Stimulated activated CD8-positive, alpha-beta memory T cell treated with anti-CD3 and anti-CD28 coated beads, Interleukin-7, amount 100 ng/mL, for 48 hours (primary cell): ENCODE measurements at places on chromosomes 4 and X.

- no peak for DNase-seq
These were observed 462.2 kb downstream of the INPP4B start for GRCh38 chr4:142383800-142384470.

DNA sequence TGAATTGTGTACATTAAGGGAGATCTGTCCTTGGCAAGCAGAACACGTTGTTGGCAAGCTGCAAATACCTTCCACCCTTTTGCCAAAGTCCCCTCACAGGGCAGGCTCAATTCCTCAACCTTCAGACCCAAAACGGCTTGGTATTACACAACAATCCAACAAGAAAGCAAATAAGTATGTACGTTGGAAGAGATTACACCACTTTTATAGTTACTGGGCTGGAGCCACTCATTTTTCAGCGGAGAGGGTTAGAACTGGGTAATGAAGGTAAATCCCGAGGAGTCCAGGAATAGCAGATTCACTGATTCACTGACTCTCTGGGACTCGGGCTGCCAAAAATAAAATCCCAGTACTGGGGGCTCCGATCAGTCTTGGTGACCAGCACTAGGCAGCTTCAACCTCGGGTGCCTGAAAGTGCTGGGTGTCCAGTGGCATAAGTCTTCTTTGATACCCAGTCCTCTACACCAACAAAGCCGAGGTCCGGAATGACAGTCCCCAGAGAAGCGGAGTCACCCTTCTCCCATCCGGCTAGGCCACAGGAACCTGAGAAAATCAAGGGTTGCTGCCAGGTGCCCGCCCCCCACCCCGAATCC is 587 bp downstream of the TIMM8A start:
- no peak for DNase-seq

DNA sequence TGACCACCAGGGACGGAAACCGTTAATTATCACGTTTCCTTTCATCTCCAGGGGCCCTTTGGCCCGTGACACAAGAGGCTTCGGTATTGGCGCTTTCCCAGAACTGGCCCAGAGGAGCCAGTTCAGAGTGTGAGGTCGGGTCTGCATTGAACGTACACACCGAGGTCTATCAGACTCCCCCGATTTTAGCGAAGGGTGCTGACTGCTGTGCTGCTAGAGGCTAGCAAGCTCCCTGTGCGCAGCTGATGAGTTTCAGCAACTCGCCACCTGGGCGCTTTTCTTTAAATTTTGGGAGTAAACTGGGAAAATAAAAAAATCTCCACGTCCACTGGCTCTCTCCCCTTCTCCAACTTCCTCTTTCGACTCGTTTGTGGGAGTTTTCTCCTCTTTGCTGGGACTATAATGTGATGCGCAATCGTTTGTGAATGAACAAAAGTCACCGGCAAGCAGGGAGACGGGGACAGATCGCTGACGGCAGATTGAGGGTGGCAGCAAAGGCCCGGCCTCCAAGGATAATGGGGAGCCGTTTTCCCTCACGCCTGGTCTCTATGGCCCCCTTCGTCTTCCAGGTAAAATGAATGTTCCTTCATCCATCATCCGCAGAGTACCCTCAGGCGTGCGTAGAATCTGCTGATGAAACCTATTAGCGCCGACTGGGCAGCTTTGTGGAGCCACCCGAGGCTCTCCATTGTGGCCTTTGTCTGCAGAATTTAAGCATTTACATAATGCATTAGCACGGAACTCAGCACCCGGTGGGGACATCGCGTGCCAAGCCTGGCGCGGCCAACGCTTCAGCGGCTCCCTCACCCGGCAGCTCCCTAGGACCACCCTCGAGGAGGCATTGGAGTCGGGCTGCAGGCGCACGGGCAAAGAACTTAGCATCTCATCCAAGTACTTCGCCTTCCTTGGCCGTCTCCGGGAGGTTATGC is 1.6 kb upstream of the LRAT start:
- DNase-seq: no peak

DNA sequence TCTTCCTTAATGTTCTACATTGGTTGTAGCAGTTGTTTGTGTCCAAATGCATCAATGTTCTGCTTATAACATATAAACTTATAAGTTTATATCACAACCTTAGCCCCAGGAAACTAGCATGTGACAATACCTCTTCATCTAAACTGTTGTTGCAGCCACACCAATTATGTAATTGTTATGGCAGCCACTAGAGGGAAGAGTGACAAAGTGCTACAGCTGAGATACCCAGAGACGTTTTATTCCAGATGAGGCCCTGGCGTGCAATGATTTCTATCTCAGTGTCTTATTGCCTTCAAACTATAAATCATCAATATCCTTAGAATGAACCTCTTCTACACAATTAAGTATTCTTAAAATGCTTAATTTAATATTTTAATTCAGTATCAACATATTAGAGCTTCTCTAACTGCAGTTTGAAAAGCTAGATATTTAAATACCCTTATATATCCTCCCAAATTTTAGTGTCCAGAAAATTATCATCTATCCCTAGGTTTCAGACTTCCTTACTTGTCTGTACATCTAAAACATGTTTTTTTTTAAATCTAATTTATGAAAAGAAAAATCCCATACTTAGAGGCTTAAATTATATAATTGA is 171.6 kb downstream of the PCDH10 start:
- DNase-seq: no peak

- no peak for DNase-seq
These were observed 35.4 kb upstream of the CRMP1 start for GRCh38 chr4:5928274-5928673.

DNA sequence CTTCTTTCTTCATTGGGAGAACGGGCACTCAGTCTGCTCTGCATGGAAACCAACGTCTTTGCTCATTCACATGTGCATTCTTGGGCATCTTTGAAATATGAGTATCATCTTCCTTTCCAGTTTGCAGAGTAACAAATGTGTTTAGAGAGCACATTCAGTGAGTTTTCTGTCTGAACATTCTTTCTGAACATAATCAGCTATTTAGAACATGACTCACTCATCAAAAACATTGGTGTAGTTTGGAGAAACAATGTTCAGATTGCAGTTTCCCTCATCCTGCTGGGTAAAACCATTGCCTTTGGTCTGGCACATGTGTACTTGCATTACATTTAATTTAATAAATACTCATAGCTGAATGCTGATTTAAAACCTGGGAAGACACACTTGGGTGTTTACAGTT is 81.5 kb upstream of the F9 start:
- DNase-seq: no peak

- no peak for DNase-seq
These were observed 114.7 kb downstream of the DCLK2 start for GRCh38 chr4:150192986-150193385.

- no peak for DNase-seq
These were observed 18.4 kb downstream of the ZFX start for GRCh38 chrX:24167719-24168472.

DNA sequence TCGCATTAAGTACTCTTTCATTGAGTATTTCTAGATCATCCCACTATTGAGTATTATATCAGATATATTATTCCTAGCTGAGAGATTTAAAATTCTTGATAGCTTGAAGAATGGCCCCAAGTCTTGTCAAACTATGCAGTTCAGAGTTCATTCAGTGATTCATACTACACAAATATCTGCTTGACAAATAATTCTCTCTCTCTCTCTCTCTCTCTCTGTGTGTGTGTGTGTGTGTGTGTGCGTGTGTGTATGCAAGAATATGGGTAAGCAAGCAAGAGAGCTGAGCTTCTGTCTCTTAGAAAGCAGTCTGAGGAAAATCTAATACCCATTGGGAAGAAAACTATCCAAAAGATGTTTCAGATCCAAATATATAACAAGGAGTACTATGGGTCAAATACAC is 142.0 kb downstream of the SLC10A7 start:
- DNase-seq: no peak

- DNase-seq: no peak
These were observed 656.9 kb upstream of the CPEB2 start for GRCh38 chr4:14345356-14345775.

DNA sequence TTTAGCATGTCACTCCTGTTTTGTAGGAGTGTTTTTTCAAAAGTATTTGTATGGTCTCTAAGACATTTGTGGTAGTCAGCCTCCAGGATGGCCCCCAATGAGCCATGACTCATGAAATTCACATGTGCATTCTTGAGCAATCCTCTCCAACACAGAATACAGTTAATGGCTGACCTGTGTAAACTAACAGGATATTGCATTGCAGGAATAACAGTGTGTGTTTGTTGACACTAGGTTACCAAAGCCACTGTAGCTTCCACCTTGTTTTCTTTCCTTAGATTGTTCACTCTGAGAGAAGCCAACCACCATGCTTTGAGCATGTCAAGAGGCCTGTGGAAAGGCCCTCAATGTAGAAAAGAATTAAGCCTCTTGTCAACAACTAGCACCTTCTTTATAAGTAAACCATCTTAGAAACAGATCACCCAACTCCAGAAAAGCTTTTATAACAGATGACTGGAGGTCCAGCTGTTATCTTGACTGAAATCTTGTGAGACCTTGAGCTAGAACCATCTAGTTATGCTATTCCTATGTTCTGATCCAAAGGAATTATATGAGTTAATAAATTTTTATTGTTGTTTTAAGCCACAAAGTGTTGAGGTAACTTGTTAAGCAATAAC is 28.5 kb downstream of the TBCK start:
- DNase-seq: no peak

GRCh38 chrX:6574762-6575161 is 39.8 kb upstream of the VCX3A start:
- no peak for DNase-seq

- DNase-seq: no peak
These were observed 281.4 kb downstream of the PABPC4L start for GRCh38 chr4:133920236-133920635.

GRCh38 chrX:70134116-70134477 is 850 bp downstream of the IGBP1 start:
- no peak for DNase-seq

DNA sequence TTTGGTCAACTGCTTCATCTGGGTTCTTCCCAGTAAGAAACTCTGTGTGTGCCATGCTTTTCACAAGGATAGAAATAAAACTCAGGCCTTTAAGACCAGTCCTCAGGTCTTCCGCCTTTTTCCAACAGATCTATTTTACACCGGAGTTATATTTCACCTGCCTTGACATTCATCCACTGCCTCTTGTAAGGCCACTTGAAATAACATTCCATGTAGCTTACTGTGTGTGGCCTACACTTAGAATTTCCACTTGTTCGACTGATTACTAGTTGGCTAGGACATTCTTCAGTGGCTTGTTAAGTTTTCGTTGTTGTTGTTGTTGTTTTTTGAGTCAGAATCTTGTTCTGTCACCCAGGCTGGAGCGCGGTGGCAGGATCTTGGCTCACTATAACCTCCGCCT is 92.8 kb upstream of the UNC5C start:
- no peak for DNase-seq

- no peak for DNase-seq
These were observed 1512.2 kb downstream of the C4orf33 start for GRCh38 chr4:130608121-130608520.

DNA sequence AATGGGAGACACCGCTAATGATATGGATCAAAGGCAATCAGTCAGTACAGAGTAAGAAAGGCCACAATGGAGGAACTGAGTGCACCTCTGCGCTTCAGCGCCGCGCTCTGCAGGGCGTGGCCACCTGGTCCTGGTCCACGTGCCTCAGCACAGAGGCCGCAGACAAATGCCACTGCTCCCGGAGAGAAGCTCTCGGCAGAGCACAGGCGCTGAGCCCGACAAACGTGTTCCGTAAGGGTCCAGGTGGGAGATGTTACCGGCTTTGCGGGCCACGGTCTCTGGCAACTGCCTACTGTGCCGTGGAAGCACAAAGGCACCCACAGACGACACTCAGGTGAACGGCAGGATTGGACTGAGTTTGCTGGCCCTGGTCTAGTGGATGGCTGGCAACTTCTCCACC is 68.9 kb downstream of the ACOX3 start:
- no peak for DNase-seq

DNA sequence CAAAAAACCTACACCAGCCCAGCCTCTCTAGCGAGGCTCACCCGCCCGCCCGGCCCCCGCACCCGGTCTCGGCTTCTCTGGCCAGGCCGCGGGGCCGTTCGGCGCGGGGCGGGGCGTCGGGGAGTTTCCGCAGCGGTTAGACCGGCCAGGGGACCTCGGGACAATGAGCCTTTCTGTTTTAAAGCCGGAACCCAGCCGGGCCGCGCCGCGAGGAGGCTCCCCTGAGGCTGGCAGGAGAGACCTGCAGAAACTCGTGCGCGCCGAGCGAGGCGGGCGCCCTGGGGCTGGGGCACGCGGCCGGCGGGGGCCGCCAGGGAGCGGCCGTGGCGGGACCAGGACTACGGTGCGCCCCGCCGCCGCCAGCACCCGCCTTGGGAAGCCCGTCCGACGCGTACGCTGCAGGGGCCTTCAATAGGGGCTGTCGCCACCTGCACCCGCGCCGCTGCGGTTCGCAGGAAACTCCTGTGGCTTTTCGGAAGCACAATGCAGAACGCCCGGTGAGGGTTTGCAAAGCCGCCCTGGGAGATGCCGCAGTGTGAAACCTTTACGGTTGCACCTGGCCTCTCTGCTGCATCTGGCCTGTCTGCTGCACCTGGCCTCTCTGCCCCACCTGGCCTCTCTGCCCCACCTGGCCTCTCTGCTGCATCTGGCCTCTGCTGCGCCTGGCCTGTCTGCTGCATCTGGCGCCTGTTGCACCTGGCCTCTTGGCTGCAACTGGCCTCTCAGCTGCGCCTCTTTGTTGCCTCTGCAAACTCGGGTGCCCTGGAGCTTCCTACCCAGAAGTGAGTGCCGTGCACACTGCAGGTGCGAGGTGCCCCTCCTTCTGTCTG is 63.9 kb downstream of the TRAPPC11 start:
- peak; percentile 7 for DNase-seq

- no peak for DNase-seq
These were observed 14.6 kb downstream of the GRXCR1 start for GRCh38 chr4:42906891-42907759.

DNA sequence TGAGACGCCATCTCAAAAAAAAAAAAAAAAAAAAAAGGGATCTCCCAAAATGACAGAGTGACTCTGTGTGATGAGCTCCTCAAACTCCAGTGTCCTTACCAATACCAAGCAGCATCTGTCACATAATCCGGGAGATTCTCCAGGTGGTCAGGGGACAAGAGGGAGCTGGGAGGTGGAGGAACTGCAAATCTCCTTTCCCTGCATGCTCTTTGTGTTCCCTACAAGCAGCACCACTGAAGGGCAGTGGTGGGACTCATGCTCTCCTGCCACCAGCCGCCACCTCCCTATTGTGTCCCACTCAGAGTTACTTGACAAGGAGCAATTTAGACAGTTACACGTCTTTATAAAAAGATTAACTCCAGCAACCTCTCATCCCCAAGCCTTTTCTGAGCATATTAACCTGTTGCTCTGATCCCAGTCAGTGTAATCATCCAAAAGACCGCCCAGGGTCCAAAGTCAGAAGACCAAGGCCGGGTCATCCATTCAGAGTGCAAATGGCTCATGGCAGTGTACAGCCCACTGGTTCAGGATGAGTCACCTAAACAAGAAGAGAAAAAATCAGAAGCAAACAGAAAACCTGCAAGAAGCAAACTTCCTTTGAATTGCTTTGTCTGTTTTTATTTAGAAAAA is 23.6 kb downstream of the MGST2 start:
- DNase-seq: no peak

GRCh38 chrX:123083924-123084323 is 100.2 kb upstream of the GRIA3 start:
- DNase-seq: no peak
